SJSA1 (cell line): ENCODE measurements at places on chromosomes 12 and 14. TPM values are rescaled to one million over a fixed set of nuclear protein-coding genes. Genes with fewer than 3 reads are reported as not detected.

DNA sequence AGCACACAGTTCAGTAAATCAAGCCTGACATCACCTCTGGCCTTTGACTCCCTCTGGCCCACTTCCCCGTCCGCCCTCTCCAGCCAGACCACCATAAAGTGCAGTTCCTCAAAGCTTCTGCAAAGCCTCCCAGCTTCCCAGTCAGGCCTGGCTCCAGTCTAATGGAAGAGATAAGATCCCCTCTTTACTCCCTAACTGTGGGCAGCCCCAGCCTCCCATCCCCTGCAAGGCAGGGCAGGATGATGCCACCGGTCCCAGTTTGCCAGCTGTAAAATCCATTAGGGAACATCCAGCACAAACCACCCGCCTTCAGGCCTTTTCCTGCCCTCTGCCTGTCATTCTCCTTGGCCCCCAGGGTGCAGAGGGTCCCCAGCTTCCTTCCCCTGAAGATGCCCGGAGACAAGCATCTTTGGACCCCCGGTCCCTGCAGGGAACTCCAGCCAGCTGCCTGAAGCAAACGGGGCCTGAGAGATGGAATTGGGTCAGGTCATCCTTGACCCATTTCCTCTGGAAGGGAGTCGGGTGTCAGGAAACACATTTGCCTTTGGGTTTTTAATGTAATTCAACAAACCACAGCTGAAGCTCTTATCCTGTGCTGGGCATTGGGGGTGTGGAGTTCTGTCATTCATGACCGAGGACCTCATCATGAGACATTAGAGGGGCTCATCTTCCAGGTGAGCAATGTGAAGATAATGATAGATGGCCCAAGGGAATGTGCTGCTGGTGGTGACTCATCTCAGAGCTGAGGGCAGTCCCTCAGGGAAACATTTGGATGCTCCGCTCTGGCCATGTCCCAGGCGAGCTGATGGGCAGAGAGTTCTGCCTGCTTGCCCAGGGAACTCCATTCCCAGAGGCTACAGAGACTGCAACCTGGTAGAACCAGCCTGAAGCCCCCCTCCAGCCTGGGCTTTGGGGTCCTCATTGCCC, 93.8 kb upstream of the CLMN start:
- DNase-seq = no peak

GRCh38 chr12:90048918-90049317, 340.3 kb upstream of the ATP2B1 start:
- DNase-seq = no peak

DNA sequence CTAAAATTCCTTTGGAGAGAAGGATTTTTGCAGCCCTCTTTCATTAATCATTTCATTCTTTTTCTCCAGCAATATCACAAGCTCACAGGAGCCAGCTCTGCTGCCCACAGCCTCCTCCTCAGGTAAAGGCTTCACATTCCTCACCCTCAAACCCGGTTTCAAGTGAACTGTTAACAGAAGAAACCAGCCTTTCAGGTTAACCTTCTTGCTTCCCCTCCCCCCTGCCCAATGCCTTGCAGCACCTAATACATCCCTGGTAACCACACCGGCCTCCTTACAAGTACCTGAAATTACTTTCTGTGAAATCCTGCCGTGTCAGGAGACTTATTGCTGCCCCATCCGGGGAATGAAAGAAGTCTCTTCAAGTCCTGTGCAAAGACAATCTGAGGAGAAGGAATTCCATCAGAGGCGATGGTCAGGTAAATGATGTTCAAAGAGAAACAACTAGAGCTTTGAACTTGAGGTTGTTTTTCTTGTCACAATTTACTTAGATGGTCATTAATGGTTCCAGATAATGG, 111.2 kb downstream of the MYRFL start:
- DNase-seq = no peak

DNA sequence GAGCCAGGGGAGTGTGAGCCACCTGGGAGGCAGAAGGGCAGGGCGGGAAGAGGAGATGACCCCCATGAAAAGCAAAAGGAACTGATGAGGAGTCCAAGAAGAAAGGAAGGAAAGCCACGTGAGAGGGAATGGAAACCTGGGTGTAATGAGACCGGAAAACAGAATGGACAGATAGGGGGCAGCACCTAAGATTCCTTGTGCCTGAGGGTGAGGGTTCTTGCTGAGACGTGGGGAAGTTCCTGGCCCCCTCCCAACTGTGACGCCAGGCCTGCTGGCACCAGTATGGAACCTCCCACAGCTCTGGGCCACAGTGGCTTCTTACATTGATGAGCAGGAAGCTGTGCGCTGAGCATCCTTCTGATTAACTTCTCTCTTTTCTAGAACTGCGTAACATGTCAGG, 30.8 kb downstream of the TTC7B start:
- DNase-seq = no peak

DNA sequence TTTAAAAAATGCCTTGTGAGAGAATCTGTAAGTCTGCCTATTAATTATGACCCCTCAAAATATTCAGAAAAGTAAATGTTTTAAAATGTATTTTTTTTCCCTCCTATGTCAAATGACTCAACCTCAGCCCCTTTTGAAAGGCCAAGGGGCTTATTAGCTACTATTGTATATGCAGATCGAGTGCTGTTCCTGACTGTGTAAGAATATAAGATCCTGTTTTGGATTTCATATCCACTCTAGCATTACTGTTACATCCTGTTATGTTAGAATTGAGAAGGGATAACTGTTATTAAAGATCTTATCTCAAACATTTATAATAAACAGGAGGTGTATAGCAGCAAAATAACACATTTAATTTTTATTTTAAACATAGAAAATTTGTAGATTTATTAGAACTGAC, 46.6 kb upstream of the TPH2 start:
- DNase-seq = no peak

DNA sequence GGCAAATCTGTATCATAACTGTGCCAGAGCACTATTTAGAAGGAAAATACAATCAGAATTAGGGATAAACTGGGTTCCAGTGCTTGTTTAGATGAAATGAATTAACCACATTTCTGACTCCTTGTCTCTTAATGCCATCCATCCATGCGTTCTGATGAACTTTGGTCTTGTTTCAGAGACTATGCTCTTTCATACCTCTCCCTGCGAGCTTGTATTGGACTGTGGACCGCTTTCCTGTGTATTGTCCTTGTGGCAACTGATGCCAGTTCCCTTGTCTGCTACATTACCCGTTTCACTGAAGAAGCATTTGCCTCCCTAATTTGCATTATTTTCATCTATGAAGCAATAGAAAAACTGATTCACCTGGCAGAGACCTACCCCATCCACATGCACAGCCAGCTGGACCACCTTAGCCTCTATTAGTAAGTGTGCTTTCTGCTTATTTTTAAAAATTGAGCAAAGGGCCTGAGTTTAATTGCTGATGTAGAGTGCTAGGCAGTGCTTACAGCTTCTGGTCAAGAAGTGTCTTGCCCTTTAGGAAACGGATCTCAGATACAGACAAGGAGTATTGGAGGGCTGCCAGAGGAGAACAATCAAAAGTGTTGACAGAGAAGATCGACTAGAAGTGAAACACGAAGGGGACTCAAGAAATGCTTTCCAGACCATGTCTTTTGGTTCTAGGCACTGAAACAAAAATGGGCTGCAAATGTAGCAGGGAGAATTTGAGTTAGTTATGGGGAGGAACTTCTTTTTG, 46.7 kb downstream of the SLC4A8 start:
- DNase-seq = no peak

- no peak for DNase-seq
These were observed 12.4 kb downstream of the PAPLN start for GRCh38 chr14:73249564-73250316.

DNA sequence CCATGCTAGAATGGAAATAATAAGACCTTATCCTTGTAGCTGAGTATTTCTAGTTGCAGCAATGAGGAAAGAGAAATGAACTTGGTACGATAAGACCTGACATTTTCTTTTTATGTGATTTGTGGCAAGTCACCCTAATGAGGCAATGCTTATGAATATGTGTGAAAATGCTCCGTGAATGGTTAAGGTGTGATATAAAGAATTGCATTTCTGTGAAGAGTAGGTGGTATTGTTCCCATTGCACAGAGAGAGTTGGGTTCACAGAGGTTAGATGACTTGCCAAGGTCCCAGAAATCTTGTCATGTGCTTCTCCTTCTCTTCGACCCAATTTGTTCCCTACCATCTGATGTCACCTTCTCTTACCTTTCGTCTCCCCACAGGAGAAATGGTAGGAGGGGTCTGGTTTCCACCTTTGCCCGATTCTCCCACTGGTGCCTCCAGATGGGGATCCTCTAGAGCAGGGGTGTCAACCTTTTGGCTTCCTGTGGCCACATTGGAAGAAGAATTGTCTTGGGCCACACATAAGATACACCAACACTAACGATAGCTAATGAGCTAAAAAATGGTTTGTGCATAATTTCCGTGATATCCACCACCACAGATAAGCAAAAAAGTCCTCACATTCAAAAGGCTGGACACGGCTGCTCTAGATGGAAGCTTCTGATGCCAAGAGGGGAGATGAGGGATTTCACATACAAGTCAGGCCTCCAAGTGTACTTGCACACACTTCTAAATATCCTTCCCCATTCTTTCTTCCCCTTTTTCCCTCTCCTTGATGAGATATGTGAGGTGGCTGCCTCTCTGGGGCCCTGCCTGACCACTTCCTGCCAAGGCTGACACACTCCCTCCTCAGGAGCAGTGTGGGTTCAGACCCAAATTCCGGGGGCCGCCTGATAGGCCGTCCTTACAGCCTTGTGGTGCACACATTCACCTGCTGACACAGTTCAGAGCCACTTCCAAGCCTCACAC, 96.1 kb downstream of the PLXNC1 start:
- no peak for DNase-seq

GRCh38 chr14:98099527-98099926, 1172.5 kb downstream of the BCL11B start:
- DNase-seq = no peak

DNA sequence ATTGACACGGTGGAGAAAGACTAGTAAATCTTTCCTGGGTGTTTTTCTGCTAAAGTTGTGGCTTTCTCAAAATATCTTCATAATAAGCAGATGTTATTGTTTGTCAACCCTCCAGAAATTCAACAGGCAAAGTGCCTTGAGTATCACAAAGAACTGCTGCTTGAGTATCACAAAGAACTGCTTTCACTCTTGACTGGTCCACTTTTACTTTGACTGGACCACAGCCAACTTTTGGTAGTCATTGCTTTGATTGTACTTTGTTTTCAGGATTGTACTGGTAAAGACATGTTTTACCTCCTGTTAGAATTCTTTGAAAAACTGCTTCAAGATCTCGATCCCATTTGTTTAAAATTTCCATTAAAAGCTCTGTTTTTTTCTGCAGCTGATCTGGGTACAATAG, 62.6 kb downstream of the PDZRN4 start:
- DNase-seq = no peak

DNA sequence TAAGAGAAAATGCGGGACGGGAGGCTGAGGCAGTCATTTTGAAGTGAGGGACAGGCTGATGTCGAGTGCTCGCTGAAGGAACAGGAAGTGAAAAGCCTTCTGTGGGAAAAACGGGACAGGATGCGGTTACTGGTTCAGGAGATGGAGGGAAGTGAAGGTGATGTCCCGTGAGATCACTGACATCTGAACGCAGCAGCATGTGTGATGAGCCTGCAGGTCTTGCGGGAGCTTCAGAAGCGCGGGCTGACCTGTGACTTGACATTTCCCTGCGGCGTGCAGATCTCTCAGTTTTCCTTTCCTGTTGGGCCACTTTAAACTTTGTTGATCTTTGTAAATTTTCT, 77.8 kb downstream of the DDX51 start:
- DNase-seq = no peak

DNA sequence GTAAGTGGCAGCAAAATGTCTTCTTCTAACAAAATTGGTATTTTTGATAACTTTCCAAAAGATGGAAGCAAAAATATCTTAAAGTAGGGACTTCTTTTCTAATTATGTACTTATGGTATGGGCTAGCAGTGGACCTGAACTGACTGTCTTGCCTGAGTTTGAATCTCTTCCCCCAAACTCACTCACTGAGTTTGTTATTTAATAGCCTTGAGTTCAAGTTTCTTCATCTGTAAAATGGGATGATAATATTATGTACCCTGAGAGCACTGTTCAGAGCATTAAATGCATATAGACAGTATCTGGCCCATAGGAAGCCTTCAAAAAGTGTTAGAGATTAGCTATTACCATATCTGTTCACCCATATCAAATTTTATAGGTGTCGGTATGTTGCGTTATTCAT, 210.4 kb upstream of the NUDT4 start:
- no peak for DNase-seq

DNA sequence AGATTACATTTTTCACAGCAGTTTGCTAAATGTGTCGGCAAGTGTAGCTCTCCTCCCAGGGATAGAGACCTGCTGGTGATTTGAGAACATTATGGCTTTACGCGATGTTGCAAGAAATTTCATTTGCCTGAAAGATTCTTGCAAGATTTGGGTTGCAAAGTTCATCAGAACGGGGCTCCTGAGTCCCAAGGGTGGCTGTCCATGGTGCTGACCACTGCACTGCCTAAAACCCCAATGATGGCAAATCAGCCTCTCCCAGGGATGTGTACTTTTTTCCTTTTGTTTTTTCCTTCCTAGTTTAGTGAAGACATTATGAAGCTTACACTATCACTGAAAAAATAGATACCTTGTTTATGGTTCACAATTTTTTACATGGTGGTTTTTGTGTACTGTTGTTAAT, 85.4 kb downstream of the WSCD2 start:
- no peak for DNase-seq

DNA sequence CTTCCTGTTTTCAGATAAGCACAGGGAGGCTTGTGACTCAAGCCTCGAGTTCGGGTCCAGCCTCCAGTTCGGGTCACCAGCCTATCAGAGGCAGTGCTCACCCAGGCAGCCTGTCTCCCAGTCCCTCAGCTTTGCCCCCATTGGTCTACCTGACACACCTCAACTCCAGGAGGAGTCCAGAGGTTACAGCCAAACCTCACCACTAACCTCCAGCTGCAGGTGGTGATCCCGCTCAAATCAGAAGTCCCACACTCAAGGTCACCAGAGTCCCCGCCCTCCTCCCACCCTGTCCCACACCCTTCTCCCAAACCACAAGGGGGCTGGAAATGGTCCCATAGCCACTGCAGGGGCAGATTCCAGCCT, 42.1 kb downstream of the KDM2B start:
- no peak for DNase-seq

- no peak for DNase-seq
These were observed 149.7 kb downstream of the C12orf75 start for GRCh38 chr12:105480162-105480561.

DNA sequence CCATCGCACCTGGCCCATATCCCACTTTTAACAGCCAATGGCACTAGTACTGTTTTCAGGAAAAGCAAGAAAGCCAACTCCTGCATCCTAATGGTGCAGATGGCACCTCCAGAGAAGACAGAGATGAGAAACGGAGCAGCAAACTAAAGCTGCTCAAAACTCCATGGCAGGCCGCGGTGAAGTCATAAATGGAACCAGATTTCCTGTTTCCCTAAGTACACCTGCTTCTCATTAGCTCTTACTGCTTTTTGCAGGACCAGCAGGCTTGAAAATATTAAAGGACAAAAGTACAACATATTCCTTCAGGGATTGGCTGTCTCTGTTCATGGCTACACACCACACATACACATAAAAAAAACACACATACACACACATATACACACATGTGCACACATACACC, 36.7 kb upstream of the LGALS3 start:
- DNase-seq = no peak

DHRS2 gene
- 0.21 and 1.2 TPM in 2 replicates for total RNA-seq

CNTN1 gene
- 1.4 and 4.6 TPM in 2 replicates for total RNA-seq

ABCC9 gene
- total RNA-seq = 0.63 and 1.4 TPM in 2 replicates

ERP27 gene
- not detected in 2 replicates for total RNA-seq

NTF3 gene
- total RNA-seq = 0.81 and 1.7 TPM in 2 replicates

NINJ2 gene
- not detected in 2 replicates for total RNA-seq

DLK1 gene
- total RNA-seq = not detected in 2 replicates

SALL2 gene
- 0.09 and 0.21 TPM in 2 replicates for total RNA-seq

PRB2 gene
- not detected in 2 replicates for total RNA-seq
